A549 treated with dexamethasone at 1 μM for 4 hours (cell line): ENCODE measurements at places on chromosomes 6 and 20. TPM values are rescaled to one million over a fixed set of nuclear protein-coding genes. Genes with fewer than 3 reads are reported as not detected.

Gene ALDH8A1
- 0.06 to 0.22 TPM (median 0.15 TPM) in 5 replicates for total RNA-seq

Gene TMEM244
- not detected in 5 replicates for total RNA-seq

Gene INSM1
- not detected in 5 replicates for total RNA-seq

Gene HLA-DOB
- 0.08 to 0.21 TPM (median 0.09 TPM) in 3 of 5 replicates, not detected in the others for total RNA-seq

Gene F13A1
- 0.12 TPM in 1 of 5 replicates, not detected in the others for total RNA-seq

Gene TCF15
- total RNA-seq: not detected in 5 replicates

Gene ATG5
- total RNA-seq: 20.8 to 22.5 TPM (median 21.4 TPM) in 5 replicates

Gene MYBL2
- 69.4 to 92.2 TPM (median 84.8 TPM) in 5 replicates for total RNA-seq

Gene SYNDIG1
- total RNA-seq: 1.2 to 2.0 TPM (median 1.7 TPM) in 5 replicates

Gene POPDC3
- total RNA-seq: 21.5 to 24.5 TPM (median 23.6 TPM) in 5 replicates

Gene C20orf202
- 0.05 to 0.08 TPM (median 0.07 TPM) in 3 of 5 replicates, not detected in the others for total RNA-seq

Gene CALHM5
- total RNA-seq: 0.02 to 0.06 TPM (median 0.06 TPM) in 5 replicates

Gene MAFB
- total RNA-seq: 0.19 to 0.37 TPM (median 0.28 TPM) in 5 replicates

Gene PAX1
- 0.05 to 0.11 TPM in 2 of 5 replicates, not detected in the others for total RNA-seq

Gene DCDC2
- 2.4 to 3.2 TPM (median 2.7 TPM) in 5 replicates for total RNA-seq

Gene FRK
- total RNA-seq: 1.1 to 2.0 TPM (median 1.6 TPM) in 5 replicates

Gene SNX14
- 36.9 to 46.4 TPM (median 40.5 TPM) in 5 replicates for total RNA-seq

Gene IP6K3
- 1.7 to 2.4 TPM (median 2.0 TPM) in 5 replicates for total RNA-seq

Gene NRN1
- total RNA-seq: 0.61 to 0.95 TPM (median 0.75 TPM) in 5 replicates

Gene RAET1E
- total RNA-seq: 1.8 to 3.1 TPM (median 2.8 TPM) in 5 replicates

Gene LRP11
- total RNA-seq: 27.3 to 38.0 TPM (median 36.4 TPM) in 5 replicates

Gene CALHM6
- total RNA-seq: 0.21 TPM in 1 of 5 replicates, not detected in the others

Gene FKBP1C
- total RNA-seq: 2.1 to 2.6 TPM (median 2.3 TPM) in 5 replicates

Gene JAG1
- 36.8 to 49.0 TPM (median 46.7 TPM) in 5 replicates for total RNA-seq

Gene FAM209A
- total RNA-seq: 0.33 to 0.65 TPM (median 0.37 TPM) in 5 replicates

Gene RAB44
- total RNA-seq: 0.04 to 0.05 TPM (median 0.04 TPM) in 5 replicates

Gene LY6G6D
- total RNA-seq: not detected in 5 replicates

Gene PRICKLE4
- total RNA-seq: 0.33 to 1.1 TPM (median 0.78 TPM) in 5 replicates

Gene GGTLC1
- total RNA-seq: not detected in 5 replicates

Gene ANKRD66
- total RNA-seq: not detected in 5 replicates

Gene GSTA1
- total RNA-seq: 0.11 TPM in 1 of 5 replicates, not detected in the others

Gene CRISP3
- total RNA-seq: not detected in 5 replicates

Gene MATN4
- 0.03 to 0.14 TPM (median 0.07 TPM) in 5 replicates for total RNA-seq

Gene TRIM15
- total RNA-seq: not detected in 5 replicates

Gene CTCFL
- total RNA-seq: 0.02 to 0.06 TPM (median 0.03 TPM) in 4 of 5 replicates, not detected in the other

Gene HSPA1A
- total RNA-seq: 104 to 243 TPM (median 196 TPM) in 5 replicates

Gene DLK2
- 4.5 to 7.3 TPM (median 7.0 TPM) in 5 replicates for total RNA-seq

Gene LPA
- total RNA-seq: 0.08 to 0.21 TPM (median 0.14 TPM) in 5 replicates

Gene PRDM13
- 0.71 to 1.1 TPM (median 1.0 TPM) in 5 replicates for total RNA-seq

Gene SRSF12
- 1.8 to 2.9 TPM (median 2.2 TPM) in 5 replicates for total RNA-seq

Gene ARHGAP40
- 0.06 TPM in 1 of 5 replicates, not detected in the others for total RNA-seq

Gene MCHR2
- total RNA-seq: not detected in 5 replicates

Gene FHL5
- not detected in 5 replicates for total RNA-seq

Gene ZNF311
- 0.14 to 0.18 TPM (median 0.15 TPM) in 5 replicates for total RNA-seq

Gene EEF1A2
- 123 to 185 TPM (median 159 TPM) in 5 replicates for total RNA-seq

Gene PPP1R3G
- total RNA-seq: 1.5 to 2.3 TPM (median 2.0 TPM) in 5 replicates

Gene ZKSCAN8
- 3.2 to 6.5 TPM (median 5.2 TPM) in 5 replicates for total RNA-seq

Gene VSX1
- 0.69 to 1.3 TPM (median 0.88 TPM) in 5 replicates for total RNA-seq

Gene RAET1L
- total RNA-seq: 0.15 to 0.51 TPM (median 0.41 TPM) in 5 replicates

Gene TFAP2D
- total RNA-seq: not detected in 5 replicates

Gene TNNC2
- total RNA-seq: 0.12 to 0.29 TPM in 2 of 5 replicates, not detected in the others

Gene PPP1R10
- 26.5 to 49.0 TPM (median 36.6 TPM) in 5 replicates for total RNA-seq

Gene COL10A1
- total RNA-seq: 0.03 to 0.05 TPM (median 0.05 TPM) in 3 of 5 replicates, not detected in the others

Gene NKX2-2
- not detected in 5 replicates for total RNA-seq

Gene FNDC11
- total RNA-seq: 0.14 to 0.38 TPM (median 0.24 TPM) in 5 replicates

Gene ZC3H12D
- total RNA-seq: 0.02 to 0.21 TPM (median 0.06 TPM) in 5 replicates

Gene SMOC2
- total RNA-seq: 0.07 TPM in 1 of 5 replicates, not detected in the others

Gene DLL1
- 0.18 to 0.33 TPM (median 0.24 TPM) in 5 replicates for total RNA-seq
